ENCODE measurements at places on chromosomes 11 and 22.

GRCh38 chr22:49202226-49202625, 625.4 kb downstream of the BRD1 start:
- no peak for DNase-seq

DNA sequence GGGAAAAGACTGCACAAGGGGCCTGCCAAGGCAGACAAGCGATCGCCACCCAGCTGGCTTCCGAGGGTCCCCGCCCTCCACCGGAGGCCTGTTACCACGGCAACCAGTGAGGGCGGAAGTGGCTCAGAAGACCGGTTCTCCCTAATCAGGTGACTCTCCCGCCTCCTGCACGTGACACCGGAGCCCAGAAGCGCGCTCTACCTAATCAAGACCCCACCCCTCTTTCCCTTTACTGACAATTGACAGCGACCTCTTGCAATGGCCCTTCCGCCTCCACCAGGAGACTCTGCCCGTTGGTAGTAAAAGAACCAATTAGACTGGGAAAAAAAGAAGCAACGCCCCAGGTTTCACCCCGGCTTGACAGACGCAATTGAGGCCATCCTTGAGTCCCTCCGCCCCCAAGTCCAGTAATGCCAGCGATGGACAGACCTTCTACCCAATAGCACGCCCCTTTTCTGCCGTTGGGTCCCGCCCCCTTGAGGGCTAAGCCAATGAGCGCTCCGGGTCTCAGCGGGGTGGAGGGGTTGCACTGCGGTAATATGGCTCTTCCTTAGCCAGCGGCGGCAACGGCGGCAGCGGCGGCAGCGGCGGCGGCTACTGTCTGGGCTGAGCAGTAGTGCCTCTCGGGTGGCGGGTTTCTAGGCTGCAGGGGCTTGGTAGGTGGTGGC, at the start of gene UVRAG:
TSS of gene UVRAG (plus strand) at position 534 of the 668 bp plus-strand sequence. CDS start 198 bp downstream, outside the sequence.
- peak; percentile 98 for DNase-seq

- DNase-seq: no peak
Observed at GRCh38 chr11:34844463-34845112, 71.6 kb downstream of the APIP start.

DNA sequence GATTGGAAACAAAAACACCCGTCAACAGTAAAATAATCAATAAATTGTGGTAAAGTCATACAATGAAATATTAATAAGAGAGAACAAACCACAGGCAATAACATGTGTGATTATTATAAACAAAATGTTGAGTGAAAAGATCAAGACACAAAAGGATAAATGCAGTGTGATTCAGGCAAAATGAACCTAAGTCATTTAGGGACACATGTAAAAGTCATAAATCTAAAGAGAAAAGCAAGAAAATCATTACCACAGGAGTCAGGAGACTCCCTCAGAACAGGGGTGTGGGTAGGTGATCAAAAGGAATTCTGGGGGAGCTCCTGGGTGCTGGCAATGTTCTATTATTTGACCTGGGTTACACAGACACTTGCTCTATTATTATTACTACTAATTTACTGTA, 47.9 kb upstream of the PPP2R1B start:
- no peak for DNase-seq

DNA sequence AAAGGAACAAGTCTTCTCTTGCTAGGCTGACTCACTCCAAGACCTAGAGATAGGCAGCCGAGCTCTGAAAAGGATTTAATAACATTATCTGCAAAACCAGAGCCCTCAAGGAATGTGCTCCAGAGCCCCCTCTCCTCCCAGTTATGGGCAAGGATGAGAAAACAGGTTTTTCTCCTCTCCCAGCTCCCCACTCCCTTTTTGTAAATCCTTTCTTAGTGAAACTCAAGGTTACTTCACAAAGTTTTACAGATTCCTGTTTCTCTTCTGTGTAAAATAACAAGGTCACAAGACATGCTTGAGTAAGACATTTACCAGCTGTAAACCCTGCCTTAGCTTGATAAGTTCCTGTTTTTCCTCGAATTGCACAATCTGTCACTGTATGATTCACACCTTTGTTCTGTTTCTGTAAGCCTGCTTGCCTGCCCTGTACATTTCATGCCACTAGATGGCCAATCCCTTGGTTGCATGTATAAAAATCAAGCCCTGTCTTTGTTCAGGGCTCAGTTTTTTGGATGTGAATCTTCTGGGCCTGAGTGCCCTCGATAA, 489.4 kb downstream of the KCNA4 start:
- no peak for DNase-seq

- no peak for DNase-seq
Observed at GRCh38 chr22:43007519-43008102, 7.3 kb downstream of the PACSIN2 start.

DNA sequence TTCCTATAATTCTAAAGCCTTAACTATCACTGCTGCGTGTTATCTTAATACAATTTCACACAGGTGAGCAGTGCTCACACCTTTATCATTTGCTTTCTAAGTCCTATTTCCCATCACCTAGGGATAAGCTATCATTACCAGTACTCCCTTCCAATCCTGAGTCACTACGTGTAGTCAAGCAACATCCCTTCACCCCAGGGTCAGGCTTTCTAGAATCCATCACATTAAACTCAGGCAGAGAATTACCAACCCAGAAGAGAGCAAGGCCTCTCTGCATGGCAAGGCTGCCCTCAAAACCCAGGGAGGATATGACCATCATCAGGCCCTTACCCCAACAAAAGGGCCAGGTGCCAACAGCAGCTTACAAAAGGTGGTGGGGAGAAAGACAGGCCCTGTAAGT, 9.8 kb downstream of the PACSIN2 start:
- DNase-seq: no peak

DNA sequence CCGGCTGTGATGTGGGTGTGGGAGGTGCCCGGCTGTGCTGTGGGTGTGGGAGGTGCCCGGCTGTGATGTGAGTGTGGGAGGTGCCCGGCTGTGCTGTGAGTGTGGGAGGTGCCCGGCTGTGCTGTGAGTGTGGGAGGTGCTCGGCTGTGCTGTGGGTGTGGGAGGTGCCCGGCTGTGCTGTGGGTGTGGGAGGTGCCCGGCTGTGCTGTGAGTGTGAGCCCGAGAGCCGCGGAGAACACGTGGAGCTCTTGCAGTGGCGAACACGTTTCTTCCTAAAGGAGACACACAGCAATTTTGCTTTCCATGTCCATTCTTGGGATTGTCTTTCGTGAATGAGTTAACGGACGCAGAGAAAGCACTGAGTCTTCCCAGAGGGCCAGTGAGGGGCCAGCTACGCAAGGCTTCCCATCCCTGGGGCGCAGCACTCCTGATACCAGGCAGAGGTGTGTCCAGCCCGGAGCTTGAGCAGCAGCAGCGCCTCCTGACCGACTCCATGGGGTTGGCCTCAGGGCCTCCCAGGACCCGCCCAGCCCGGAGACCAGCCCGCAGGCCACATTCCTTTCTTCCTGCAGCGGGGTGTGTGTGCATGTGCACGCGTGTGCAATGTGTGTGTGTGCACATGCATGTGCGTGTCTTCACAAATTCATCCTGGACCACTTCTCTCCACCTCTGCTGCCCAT, 245.0 kb upstream of the B3GAT1 start:
- no peak for DNase-seq

DNA sequence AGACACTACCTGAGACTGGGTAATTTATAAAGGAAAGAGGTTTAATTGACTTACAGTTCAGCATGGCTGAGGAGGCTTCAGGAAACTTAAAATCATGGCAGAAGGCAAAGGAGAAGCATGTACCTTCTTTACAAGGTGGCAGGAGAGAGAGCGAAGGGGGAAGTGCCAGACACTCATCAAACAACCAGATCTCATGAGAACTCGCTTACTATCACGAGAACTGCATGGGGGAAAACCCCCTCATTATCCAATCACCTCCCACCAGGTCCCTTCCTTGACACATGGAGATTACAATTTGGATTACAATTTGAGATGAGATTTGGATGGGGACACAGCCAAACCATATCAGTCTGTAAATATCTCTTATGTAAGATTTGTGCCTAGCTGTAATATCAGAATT, 50.9 kb upstream of the ATXN10 start:
- DNase-seq: no peak

DNA sequence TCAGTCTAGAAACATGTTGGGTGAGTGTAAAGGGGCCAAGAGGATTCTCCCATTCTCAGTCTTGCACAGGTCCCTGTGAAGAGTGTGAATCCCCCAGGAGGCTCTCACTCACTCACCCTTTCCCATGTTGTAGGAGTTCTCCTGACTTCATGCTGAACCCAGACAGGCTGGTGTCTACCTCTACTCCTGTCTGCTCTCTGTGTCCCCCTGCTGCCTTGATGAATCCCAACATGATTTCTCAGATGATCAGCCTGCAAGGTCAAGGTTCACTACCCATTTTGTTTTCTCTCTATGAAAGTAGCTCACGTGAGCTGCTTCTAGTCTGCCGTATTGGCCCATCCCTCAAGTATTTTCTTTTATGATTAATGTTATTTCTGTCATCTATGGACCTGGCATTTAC, 500.6 kb downstream of the ETS1 start:
- no peak for DNase-seq

- DNase-seq: peak; percentile 50
Observed at GRCh38 chr11:117300283-117300663, 9.1 kb downstream of the BACE1-AS start.

- no peak for DNase-seq
Observed at GRCh38 chr11:92766698-92767097, 202.8 kb upstream of the MTNR1B start.

DNA sequence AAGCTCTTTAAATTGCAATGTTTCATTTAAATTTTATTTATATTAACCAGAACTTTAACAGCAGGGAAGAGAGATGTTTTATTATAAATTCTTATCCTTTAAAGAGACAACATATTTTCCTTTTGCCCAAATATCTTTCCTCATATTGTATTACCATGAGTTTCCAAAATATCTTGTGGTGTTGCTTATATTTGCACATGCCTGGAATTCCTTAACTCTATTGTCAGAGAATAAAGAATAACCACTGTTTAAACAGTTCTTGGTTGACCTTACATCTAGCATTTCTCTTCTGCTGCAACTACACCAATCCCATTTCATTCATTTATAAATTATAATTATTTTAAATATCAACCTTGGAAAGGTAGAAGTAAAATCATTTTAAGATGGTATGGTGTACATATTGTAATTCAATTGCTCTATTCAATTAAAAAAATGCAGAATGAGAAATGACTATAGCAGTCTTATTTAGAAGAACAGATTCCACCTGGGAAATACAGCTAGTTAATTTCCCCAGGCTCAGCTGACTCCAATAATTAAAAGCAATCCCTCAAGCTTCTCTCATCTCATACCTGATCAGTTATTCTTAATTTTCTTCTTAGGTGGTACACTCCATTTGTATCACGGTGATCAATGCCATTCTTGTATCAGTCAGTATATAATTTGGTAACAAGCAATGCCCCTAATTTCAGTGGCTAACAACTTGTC, 923.3 kb downstream of the KCNA4 start:
- no peak for DNase-seq

- DNase-seq: no peak
Observed at GRCh38 chr11:69062169-69062855, 13.6 kb downstream of the TPCN2 start.

GRCh38 chr11:100629671-100630070, 57.4 kb upstream of the ARHGAP42 start:
- DNase-seq: no peak

DNA sequence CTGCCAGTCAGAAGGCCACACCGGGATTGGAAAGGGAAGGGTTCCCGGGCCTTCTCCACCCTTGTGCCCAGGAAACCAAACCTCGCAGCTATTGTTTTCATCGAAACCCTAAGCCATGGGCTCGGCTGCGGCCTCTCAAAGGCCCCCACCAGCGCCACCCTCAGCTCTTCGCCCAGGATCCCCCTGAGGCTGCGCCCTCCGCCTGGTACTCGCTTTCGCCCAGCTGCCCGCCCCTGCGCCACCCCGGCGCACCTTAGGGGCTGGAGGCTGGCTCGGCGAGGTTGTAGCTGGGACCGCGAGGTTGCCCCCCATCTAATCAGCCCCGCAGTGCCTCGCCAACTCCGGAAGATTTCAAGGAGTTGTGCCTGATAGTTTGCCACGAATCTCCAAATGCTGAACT, 49.0 kb downstream of the FZD4 start:
- no peak for DNase-seq

DNA sequence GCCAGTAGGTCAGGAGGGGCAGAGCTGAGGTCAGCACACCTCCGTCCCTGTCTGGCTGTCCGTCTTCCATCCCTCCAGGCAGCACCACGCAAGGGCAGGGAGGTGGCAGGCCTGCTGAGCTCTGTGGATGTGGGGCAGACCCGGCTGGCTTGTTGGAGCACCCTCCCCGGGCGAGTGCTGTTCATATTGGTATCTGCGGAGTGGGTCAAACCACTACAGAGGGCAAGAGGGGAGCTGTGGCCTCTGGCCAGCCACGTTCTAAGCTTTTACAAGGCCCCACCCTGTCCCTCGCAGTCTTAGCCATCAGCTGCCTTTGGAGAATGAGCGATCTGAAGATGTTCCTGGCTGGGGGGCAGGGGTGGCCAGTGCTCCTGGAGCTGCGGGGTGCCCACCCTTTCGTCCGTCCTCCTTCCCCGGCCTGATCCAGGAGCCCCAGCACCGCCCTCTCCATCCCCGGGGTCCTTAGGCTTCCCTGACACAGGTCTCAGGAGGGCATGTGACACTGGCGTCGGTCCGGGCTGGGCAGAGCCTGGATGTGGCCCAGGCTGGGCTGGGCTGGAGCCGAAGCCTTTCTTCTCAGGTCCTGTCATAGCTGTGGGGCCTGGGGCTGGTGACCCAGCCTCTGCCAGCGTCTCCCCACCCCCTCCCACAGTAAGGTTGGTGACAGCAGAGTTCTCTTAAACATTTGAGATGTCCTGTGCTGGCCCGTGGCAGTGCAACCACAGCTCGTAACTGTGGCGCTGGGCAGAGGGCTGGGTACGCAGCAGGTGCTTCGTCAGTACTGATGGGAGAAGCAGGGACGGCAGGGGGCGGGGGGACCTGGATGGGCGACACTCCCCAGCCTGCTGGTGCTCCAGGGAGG, 31.7 kb upstream of the GRAMD4 start:
- DNase-seq: peak; percentile 72

GRCh38 chr11:102114032-102114431, 3.8 kb downstream of the YAP1 start:
- no peak for DNase-seq

DNA sequence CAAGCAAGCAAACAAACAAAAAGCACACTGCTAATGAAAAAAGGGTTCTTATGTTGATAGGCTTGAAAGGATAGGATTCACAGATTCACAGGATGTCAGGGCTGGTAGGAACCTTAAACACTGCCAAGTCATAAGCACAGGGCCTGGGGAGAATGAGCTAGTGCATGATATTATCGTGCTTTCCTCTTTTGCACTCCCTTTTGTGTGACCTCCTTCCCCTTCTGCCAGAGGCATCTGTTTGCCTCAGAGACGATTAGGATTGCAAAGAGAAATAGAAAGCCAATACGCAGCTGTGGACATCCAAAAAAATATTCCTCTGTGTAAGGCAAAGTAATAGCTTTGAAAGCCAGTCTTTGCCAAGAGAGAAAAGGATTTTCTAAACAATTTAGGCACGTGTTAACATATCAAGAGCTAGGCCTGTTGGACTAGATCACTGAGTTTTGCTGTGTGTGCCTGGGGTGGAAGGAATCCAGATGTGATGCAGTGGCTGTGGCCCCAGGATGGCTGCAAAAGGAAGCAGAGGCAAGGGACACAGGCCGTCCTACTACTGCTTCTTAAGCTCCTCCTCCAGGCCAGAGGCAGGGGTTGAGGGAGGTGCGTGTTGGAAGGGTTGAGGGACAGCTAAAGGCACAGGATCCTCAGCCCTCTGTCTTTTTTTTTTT, 30.6 kb downstream of the MCHR1 start:
- peak; percentile 76 for DNase-seq

Data from Right ventricle myocardium superior (tissue), 1 donor.